ENCODE measurements at places on chromosomes 16 and 17.

DNA sequence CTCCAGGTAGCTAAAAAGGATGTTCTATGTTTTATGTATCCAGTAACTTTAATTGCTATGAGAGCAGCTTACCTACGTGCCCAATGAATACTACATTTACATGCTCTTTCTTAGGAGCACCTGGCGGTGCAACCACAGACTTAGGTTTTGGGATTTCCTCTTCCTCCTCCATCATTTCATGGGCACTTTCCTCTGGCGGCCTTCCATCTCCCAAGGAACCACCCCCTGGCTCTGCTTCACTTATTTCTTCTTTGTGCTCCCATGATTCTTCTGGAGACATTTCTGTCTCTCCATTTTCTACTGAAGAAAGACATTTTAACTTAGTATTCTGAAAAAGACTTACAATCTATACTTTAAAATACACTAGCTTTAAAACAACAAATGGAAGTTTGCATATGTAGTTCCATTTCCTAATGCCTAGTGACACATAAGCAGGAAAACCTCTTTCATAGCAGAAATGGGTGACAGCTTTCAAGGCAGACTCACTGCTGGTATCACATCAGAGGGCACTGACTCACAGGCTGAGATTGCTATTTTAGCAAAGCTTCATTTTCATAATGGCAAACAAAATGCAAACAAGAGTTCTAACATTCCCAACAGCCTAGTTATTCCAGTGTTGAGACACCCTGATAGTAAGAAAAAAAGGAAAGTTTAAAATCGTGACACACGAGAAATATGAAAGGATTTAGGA is 19.1 kb downstream of the GSPT1 start:
- DNase-seq = no peak

DNA sequence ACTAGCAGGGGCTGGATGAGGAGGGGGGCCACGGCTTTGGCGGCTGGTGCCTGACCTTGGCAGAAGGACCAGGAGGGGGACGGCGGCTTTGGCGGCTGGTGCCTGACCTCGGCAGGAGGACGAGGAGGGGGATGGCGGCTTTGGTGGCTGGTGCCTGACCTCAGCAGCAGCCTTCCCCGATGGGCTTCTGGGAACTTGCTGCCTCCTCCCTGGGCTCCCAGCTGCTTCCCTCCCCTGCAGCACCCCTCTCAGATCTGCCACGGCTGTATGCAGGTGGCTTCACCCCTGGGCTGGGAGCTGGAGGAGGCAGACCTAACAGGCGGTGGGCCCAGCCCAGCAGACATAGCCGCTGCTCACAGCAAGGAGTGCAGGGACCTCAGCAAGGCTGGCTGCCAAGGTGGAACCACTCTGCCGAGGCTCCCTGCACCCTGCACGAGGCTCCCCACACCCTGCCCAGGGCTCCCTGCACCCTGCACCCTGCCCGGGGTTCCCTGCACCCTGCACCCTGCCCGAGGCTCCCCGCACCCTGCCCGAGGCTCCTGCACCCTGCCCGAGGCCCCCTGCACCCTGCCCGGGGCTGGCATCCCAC is 38.4 kb upstream of the CBFA2T3 start:
- no peak for DNase-seq

GRCh38 chr17:76542566-76542971 is 2.7 kb downstream of the PRCD start:
- no peak for DNase-seq

DNA sequence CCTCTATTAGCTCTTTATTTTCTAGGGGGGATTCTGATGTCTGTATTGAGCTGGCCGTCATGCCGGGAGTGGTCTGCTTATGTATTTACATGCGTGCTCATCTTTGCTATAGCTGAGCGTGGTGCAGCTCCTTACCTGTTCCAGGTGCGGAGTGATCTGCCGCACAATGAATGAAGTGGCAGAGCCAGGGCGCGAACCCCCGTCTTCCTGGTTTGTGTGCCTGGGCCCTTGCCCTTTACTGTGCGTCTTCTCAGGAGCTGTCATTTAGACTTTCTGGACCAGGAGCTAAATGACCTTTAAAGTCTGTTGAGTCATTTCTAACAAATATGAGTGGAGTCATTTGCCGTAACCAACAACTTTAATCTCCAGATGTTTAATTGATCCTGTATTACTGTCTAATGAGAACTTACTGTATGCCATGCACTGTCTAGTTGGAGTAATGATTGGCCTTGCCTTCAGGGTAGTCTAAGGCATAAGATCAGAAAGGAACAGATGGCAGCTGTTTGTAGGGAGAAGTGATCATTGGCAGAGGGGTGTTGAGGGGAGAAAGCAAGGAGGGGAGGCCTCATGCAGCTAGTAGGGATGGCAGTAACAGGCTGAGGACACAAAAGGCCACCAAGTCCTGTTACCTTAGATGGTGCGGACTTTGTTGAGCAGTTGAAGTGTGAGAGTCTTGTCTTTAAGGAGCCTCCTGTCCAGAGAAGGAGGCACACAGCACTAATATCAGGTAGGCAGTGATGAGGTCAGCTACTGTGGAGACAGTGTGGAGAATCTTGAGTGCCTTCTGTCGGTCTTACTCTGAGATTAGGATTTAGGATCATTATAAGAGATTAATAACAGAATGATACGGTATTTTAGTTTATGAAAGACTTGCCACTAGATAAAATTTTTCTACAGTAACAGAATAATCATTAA is 53.9 kb downstream of the USP10 start:
- no peak for DNase-seq

DNA sequence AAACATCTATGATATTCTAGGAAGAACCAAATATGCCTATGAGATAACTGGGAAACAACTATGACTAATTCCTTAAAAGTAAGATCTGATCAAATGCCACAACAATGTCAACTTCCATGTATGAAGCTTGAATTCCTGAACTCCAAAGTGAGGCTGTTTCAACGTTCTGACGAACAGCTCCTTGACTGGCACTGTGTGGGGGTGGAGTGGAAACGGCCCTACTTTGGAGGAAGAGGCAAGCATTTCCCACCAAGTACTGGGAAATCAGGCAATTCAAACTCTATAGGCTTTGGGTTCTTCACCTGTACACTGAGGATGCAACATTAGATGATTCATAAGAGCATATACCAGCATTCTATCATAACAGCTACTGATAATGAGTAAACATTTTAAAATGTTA is 187.2 kb downstream of the CDK5R1 start:
- no peak for DNase-seq

GRCh38 chr17:77925831-77926543 is 32.5 kb upstream of the TNRC6C start:
- DNase-seq = no peak

DNA sequence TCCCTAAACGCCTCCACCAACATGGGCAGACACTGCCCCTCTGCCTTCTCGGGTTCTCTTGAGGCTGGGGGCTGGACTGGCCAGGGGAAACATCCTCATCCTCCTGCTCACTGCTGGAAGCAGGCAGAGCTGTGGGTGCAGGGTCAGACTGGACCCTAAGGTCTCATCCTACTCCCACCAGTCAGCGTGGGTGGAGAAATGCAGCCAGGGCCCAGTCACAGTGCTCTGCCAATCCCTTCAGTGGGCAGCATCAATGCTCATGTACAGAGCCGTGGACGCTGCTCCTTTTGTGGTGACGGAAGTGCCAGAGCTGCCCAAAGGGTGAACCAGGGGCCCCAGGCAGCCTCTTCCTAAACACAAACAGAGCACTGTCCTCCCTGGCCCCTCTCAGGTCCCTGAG is 13.4 kb upstream of the TBX2 start:
- no peak for DNase-seq

- no peak for DNase-seq
These were observed 126.0 kb upstream of the GOT2 start for GRCh38 chr16:58859958-58860669.

DNA sequence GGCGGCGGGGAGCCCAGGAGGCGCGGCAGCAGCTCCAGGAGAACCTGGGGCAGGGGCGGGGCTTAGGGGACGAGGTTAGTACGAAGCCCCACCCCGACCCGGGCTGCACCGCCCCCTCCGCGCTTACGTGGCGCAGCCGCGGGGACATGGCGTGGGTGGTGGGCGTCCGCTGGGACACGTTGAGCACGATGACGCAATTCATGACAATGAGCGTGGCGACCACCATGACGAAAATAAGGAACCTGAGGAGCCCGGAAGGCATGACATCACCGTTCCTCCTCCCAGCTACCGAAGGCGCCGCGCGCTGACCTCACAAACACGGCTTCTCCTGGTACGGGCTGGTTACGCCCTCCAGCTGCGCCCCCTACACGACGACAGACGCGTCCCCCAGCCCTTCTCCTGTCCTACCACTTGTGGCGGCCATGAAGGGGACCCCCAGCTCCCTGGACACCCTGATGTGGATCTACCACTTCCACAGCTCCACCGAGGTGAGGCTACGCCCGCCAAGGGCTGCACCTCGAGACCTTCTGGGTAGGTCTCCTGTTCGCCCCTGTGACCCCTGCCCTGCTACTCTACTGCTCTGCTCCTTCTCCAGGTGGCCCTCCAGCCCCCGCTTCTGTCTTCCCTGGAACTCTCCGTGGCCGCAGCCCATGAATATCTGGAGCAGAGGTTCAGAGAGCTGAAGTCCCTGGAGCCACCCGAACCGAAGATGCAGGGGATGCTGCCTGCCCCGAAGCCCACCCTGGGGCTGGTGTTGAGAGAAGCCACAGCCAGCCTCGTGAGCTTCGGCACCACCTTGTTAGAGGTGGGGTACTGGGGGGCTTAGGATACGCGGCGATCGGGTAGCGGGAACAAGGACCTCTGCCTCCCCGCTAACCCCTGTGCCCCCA is at the start of gene C17orf107:
C17orf107 (plus strand) TSS at position 196 of the 890 bp plus-strand sequence; CDS start at position 423, 227 bp downstream.
- DNase-seq = no peak

GRCh38 chr16:70766176-70766575 is 34.8 kb downstream of the VAC14 start:
- no peak for DNase-seq

DNA sequence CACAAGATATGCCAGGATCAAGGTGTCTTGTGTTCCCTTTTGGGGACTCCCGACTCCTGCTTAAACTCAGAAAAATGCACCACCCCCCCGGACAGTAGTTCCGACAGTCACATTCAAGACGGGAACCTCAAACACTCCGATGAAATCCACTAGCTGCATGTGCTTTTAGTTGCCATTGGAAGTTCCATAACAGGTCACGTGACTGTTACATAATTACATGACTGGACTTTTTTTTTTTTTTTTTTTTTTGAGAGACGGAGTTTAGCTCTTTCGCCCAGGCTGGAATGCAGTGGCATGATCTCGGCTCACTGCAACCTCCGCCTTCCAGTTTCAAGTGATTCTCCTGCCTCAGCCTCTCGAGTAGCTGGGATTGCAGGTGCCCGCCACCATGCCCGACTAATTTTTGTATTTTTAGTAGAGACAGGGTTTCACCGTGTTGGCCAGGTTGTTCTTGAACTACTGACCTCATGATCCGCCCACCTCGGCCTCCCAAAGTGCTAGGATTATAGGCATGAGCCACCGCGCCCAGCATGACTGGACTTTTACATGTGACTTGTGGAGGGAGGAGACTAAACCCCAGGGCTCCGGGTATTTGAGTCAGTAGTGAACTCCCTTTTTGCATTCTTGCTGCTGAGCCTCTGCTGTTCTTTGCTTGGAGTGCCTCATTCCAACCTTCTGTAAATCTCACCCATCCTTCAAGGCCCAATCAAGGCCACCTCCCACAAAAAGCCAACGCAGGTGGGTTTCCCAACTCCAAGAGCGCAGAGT is 1.6 kb downstream of the SIRT7 start:
- DNase-seq = no peak

DNA sequence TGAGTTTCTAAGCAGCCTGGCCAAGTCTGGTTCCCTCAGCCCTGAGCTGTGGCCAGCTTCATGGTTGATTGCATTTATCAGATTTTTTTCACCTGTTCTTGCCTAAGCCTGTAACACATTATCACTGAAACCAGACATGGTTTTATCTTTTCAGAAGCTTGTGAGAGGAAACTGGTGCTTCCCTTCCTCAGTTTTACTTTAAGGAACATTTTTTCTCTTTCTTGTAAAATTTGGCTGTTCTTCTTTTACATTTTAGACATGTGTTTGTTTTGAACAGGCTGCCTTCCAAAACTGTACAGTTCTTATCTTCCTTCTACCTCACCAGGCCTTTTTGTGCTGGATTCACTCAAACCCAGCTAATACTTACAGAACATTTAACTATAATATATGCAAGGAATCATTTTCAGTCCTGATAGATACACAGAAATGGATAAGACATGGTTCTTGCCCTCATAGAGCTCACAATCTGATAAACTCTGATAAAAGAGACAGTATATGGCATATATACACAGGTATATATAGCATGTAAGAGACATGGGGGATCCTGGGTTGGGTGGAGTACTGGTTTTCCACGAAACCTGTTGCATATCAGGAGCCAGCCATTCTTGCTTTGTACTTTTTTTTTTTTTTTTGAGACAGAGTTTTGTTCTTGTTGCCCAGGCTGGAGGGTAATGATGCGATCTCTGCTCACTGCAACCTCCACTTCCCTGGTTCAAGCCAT is 44.5 kb downstream of the ZNRF1 start:
- no peak for DNase-seq

DNA sequence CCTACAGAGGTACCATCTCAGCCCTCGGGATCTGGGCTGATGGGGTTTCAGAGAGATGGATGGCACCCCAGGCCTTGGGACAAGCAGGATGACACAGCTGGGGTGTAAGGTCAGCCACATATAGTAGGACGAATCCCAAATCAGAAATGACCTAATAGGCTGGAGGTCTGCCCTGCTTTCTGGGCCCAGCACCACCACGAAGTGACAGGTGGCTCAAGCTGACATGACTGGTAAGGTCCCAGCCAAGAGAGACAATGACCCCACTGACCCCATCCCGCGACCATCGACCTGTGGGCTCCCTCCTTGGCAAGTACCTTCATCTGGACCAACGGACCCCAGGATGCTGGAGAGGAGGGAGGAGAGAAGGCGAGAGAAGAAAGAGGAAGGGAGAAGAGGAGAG is 15.6 kb downstream of the CAMKK1 start:
- no peak for DNase-seq

GRCh38 chr17:61250335-61250890 is 149.2 kb upstream of the TBX2 start:
- DNase-seq = no peak

DNA sequence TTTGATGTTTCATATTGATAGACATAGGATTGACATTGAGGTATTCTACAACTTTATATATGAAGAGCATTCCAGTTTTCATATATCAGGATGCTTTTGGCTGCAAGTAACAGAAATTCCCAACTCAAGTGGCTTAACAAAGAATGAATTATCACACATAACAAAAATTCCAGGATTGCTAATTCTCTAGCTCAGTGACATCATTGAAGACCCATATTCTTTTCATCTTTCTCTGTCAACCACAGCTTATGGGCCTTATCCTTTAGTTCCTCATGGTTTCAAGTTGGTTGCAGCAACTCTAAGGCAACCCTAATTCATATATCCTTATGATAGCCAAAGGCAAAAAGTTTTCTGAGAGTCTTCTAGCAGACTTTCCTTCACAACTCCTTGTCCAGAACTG is 91.5 kb upstream of the HAS3 start:
- no peak for DNase-seq

DNA sequence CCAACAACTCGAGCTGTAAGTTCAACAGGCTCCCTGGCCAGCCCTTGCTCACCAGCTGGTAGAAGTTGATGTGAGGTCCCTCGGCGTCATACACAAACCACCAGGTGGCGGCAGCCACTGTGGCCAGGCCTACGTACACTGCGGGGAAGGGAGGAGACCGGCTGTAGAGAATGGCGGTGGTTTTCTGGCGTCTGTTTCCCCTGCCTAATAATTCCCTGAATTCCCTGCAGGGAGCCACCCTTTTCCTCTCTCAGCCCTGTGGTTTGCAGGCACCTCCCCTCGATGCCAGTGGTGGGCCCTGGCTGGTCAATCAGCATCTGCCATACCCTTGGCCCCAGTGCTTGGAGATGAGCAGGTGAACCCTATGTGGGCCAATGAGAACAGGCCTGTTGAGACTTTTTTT is 18.9 kb upstream of the P2RX1 start:
- DNase-seq = no peak

GRCh38 chr17:80592243-80592642 is 47.6 kb downstream of the RPTOR start:
- no peak for DNase-seq

Data from esophagus squamous epithelium (tissue), 5 donors.